CD4-positive, alpha-beta T cell treated with Interferon gamma for 1 hour (primary cell): ENCODE measurements at places on chromosomes 6 and 20.

DNA sequence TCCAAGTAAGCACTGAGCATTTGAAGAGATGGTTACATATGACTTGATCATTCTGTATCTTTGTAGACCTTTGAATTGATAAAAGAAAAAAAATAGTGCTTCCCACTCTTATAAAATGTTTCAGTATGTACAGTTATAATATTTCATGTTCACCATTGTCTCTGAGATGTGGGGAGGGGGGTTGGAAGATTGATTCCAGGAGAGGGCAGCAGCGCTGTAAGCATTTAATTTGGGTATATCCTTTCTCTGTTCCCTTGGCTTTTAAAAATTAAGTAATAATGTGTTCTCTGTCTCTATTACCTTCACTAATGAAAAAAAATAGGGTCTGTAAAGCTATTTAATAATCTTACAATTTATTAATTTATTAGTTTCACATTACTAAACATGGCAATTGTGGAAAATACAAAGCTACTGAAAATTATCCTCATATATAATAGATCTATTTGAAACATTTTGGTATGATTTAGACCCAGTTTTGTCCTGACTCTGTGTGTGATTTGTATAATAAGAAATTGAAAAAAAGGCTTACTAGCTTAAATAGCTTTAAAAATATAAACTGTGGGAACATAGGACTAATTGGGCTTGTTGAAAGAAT, 341.2 kb downstream of the CDKAL1 start:
- DNase-seq, result no peak

DNA sequence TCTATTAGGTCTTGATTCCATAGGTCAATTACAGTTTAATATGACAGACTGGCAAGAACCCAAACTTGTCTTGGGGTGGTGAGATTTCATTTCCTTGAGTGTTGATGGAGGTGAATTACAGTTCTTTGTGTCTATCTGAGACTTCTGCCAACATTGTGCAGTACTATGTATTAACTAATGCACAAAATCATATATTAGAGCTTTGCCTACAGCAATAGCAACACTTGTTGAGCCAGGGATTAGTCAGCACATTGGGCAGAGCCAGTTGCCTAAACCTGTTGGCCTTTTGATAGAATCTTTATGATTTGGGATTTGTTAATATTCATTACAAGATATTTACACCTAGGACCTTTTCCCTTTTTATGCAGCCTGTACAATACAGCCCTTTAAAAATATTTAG, 135.3 kb upstream of the CENPW start:
- no peak for DNase-seq

- DNase-seq, result no peak
These were observed 56.4 kb downstream of the NRN1 start for GRCh38 chr6:5950361-5950785.

DNA sequence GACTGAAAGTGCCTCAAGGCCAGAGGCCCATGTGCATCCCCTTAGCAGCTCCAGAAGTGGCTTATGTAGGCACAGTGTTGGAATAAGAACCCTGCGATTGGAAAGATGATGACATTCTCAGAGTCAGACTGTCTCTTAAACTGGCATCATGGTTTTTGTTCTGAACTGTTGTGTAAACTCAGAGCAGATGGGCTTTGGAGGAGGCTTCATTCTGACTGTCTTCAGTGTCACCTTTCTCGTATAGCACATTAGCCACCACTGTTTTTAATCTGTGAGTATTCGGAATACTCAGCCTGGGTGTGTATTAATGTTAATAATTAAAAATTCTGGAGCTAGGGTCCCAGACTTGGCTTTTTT, 140.9 kb downstream of the JARID2 start:
- DNase-seq, result no peak
